Smooth muscle cell of the brain vasculature (primary cell): ENCODE measurements at places on chromosomes 5 and 9.

DNA sequence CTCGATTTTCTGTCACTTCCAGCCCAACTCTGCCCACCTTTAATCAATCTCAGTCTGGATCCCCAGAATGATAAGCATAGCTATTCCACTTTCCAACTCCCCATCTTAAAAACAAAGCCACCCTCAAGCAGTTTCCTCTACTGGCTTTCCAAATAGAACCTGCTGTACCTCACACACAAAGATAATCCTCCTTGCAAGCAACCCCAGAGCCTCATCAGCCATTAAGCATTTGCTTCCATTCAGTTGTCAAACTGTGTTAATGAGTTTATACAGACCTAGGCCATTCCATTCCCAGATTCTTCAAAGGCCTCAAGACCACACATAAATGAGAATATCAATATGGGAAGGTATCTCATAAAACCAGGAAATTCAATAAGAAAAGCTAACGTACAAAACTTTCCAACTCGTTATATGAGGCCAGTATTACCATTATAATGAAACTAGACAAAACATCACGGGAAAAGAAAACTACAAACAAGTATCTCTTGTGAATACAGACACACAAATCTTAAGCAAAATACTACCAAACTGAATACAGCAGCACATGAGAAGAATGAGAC is 86.8 kb downstream of the DROSHA start:
- no peak for DNase-seq

DNA sequence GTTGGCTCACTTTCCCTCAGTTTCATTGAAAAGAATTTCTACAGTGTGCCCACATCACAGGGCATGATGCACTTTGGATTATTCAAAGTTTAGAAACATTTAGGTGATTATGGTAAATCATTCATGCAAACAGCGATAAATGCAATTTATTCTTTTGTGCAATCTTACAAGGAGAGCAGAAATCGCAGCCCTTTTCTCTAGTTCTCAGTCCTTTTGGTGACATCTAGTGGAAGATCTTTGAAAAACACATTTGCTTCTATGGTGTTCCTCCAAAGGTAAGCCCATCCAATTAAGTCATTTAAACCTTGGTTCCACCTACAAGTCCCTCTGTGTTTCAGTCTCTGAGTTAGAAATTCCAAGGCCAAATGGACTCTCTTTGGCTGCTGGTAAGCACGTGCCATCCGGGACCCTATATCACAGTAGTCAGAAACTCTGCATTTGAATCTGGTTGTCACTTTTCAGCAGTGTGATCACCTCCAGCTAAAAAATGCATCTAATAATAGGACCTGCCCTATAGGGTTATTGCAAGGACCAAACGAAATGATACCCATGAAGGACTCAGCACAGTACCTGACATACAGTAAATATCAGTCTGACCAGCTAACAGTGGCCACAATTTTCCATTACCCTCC is 66.4 kb downstream of the MACROH2A1 start:
- no peak for DNase-seq

GRCh38 chr5:40665635-40666298 is 13.9 kb upstream of the PTGER4 start:
- DNase-seq, result no peak

DNA sequence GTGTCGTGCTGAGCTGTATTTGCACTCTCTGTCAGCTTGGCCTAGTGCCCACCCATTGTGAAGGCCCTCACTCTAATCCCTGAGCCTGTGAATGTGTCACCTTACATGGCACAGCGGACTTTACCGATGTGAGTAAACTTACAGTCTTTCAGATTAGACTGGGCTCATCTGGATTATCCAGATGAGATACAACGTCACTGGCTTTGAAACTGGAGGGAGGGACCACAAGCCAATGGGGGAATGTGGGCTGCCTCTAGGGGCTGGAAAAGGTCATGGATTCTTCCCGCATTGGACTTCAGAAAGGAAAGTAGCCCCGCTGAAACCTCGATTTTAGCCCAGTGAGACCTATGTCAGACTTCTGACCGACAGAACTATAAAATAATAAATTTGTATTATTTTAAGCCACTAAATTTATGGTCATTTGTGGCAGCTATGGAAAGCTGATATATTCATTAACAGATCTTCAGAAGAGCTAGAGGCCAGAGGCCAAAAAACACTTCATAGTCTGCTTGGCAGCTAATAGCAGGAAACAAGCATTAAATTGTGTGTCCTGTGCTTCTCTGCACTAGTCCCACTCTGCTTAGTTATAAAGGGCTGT is 139.0 kb upstream of the GAS1 start:
- no peak for DNase-seq

- DNase-seq, result no peak
Measured at GRCh38 chr9:135683401-135684034, 15.8 kb downstream of the SOHLH1 start.

DNA sequence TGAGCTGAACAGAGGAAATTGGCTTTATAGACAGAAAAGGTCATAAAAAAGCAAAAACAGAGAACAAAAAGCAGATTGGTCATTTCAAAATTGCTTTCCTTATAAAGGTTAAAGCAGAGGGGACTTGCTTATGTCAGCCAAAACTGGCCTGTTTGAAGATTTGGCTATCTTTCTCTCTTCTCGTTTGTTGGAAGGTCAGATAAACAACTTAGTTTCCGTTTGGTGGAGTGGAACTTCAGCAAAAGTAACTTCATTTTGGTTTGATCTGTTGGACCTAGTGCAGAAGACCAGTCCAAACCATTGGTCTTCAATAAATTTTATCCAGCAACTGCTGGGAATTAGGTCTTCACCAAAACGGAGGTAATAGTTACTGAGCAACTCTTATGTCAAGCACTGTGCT is 45.1 kb upstream of the HMGCS1 start:
- no peak for DNase-seq

DNA sequence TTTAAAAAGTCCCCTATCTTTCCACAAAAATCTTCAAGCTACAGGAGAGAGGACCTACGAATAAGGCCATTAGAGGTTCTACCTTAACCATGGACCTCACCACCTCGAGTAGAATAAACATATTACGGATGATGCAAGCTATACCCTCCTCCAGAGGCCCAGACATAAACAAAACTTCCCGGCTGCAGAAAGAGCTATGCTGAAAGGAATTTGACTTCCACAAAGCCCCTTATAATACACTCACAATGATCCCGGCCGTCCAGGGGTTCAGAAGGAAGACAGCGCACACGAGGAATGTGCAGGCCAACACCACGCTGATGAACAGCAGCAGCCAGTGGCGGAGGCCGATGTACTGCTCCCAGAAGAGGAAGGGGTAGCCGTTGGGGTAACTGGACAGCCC is 59.0 kb downstream of the PTCH1 start:
- no peak for DNase-seq

GRCh38 chr5:153390569-153390968 is 99.9 kb upstream of the GRIA1 start:
- DNase-seq, result no peak

DNA sequence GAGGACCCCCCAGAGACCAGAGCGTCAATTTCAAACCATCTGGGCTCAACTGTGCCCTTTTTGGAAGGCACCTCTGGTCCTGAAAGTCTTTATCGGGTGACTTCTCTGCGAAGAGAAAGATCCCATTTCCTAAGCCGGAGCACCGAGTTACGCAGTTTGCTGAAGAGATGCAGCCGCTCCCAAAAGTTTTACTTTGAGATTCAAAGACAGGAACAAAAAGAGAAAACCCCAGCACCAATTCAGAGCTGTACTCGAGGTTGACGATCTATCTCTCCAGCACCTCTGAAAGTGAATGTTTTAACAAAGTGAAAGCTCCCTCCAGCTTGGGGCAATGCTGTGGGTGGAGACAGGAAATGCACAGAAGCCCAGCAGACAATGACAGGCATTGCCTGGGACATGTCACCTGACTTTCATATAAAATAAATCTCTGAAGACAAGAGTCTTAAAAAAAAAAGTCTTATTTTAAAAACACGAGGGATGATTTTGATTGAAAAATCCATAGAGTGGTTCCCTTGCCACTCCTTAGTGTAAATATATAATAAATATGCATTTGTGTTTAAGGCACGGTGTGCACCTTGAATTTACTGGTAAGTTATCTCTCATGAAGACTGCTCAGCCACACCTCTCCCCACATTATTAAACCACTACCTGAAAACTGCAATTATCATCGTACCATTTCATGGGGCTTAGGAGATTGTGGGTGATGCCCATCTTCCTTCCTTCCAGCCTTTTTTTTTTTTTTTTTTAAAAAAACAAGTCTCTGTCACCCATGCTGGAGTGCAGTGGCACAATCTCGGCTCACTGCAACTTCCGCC is 79.9 kb downstream of the FNBP1 start:
- peak; percentile 41 for DNase-seq

- no peak for DNase-seq
Measured at GRCh38 chr5:57538341-57538955, 55.8 kb upstream of the ACTBL2 start.

- DNase-seq, result no peak
Measured at GRCh38 chr5:9601055-9601739, 29.0 kb downstream of the TAS2R1 start.

DNA sequence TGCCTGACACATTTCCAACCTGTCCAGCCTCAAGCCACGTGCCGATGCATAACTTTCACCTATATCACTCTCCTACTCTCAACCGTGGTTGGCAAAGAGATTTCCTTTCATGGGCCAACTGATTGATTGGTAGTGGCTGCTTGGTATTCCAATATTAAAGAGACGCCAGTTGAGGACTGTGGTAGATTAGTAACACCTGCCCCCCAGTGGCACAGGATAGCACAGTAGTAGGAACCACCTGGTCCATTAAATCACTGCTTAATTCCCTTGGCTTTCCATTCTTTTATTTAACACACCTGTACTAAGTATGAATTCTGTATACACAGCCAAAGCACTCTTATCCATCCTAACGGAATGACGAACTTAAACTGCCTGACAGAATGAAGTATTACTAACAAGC is 19.1 kb upstream of the FOXB2 start:
- no peak for DNase-seq
